ENCODE measurements at places on chromosomes 12 and 14.

GRCh38 chr14:34994668-34995067, 11.9 kb downstream of the SRP54 start:
- H3K36me3 ChIP-seq: no peaks in the 10 kb centered on the region
- H3K4me1 ChIP-seq: peaks cover 58% of the 10 kb centered on the region
- H3K4me3 ChIP-seq: peak overlapping the region; percentile 3

GRCh38 chr14:69395929-69396328, 2.2 kb downstream of the ERH start:
- no peak for DNase-seq
- peaks cover 69% of the 10 kb centered on the region for H3K4me1 ChIP-seq

GRCh38 chr12:80186727-80187217, 87.4 kb downstream of the OTOGL start:
- H3K4me3 ChIP-seq: no peak overlapping the region
- H3K36me3 ChIP-seq: no peaks in the 10 kb centered on the region
- H3K27ac ChIP-seq: no peak overlapping the region
- peaks cover 1% of the 10 kb centered on the region for H3K27me3 ChIP-seq

- H3K4me3 ChIP-seq: no peak overlapping the region
- H3K36me3 ChIP-seq: no peaks in the 10 kb centered on the region
- no peak for DNase-seq
- H3K4me1 ChIP-seq: peaks cover 3% of the 10 kb centered on the region
Observed at GRCh38 chr12:31368666-31369361, 42.9 kb upstream of the SINHCAF start.
